ENCODE measurements at places on chromosomes 4 and X.

DNA sequence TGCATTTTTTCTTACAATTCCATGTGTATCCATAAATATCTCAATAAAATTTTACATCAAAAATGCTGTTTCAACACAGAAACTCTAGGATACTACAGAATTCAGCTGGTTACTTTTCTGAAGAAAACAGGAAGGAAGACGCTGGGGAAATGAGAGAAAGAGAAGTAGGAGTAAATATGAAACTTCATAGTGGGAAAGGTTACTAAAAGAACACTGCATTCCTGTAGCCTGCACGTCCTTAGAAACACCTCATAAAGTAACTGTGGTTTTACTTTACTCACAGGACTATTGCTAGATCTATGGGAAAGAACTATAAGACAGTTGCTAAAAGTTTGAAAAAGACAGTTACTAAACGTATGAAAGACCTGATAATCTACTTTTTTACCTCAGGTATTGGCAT, 23.1 kb downstream of the ATP11C start:
- DNase-seq, result no peak

DNA sequence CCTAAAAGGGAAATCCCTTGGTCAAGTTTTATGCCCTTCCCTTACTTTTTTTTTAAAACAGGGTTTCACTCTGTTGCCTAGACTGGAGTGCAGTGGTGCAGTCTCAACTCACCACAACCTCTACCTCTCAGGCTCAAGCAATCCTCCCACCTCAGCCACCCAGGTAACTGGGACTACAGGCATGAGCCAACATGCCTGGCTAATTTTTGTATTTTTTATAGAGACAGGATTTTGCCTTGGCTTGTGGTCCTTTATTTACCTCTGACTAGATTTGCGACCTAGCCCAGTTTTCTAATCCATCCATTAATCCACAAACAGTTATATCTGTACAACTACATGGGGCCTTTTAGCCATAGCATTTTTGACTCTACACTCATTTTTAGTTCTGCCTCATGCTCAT, 23.7 kb downstream of the CDS1 start:
- no peak for DNase-seq

DNA sequence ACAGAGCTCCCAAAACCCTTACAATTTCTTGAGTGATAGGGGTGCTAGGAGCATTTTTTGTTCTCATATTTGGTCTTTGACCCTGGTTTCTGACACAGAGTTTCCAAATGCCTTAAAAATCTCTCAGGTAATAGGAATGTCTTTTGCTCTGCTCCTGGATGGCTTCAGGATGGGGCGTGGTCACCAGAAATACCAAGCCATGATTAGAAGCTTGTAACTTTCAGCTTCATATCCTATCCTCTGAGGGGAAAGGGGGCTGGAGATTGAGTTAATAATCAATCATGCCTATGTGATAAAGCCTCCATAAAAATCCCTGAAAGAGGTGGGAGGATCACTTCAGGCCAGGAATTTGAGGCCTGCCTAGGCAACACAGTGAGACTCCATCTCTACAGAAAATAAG, 34.6 kb upstream of the IL9R start:
- DNase-seq, result no peak

DNA sequence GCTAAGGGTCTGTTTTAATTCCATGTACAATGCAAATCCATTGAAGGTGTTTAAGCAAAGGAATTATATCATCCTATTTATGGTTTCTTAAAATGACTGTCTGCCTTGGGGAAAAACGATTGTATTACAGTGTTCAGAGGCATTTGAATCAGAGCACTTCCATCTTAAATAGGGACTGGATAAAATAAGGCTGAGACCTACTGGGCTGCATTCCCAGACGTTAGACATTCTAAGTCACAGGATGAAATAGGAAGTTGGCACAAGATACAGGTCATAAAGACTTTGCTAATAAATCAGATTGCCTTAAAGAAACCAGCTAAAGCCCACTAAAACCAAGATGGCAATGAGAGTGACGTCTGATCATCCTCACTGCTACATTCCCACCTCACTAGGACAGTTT, 1167.2 kb upstream of the PABPC4L start:
- DNase-seq, result no peak

DNA sequence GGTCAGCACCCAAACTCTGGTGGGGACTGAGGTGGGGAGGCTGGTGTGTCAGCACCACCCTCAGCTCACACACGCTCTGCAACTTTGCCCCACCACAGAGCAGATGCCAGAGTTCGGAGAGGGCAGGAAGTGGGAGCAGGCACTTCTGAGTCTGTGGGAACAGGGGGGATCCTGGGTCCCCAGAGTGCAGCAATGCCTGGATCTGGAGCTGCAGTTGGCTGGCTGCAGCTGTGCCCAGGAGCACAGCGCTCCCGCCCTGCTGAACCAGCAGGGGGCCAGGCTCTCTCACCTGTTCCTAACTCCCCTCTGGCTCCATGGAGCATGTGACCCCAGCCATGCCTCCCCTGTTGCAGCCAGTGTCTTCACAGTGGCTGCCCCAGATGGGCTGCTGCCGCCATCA, 252.4 kb downstream of the SPOCK3 start:
- no peak for DNase-seq

DNA sequence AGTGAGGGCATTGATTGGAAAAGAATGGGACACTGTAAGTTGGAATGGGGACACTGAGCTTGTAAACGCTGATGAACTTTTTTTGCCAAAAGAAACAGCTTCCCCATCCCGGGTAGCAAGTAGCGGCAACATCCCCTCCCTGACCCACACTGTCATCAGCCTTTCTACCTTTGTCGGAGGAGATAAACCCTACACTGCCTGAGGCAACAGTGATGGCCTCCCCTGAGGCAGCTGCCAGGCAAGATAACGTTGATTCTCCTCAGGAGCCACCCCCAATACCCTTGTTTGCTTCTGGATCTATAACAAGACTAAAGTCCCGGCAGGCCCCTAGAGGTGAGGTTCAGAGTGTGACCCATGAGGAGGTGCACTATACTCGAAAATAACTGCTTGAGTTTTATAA, 10.3 kb upstream of the RAB33B start:
- no peak for DNase-seq

DNA sequence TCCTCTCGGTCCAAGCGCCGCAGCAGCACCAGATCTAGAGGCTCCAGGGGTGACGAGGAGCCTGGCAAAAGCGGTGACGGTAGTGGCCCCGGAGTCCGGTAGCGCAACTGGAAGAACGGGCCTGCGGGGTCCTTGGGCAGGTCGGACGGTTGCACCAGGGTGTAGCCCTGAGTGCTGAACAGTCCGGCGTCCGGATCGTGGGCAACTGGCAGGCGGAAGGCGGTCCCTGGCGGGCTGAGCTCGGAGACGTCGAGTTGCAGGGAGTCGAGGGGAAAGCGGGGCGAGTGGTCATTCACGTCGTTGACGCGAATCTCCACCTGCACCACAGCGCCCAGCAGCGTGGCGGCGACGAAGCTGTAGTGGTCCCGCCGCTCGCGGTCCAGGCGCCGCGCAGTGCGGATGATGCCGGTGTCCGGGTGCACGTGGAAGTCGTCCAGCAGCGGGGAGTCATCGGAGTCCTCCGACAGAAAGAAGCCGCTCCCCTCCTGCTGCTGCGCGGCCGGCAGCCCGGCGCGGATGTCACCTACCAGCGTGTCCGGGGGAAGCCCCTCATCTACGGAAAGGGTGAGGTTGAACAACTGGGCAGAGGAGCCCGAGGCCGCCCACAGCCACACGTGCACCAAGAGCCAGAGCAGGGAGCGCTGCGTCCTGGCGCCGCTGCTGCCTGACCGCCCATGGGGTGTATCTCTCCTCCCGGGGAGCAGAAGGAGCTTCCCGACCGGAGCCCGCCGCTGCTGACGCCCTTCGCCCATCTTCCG, 837 bp downstream of the DCHS2 start:
- DNase-seq, result no peak

DNA sequence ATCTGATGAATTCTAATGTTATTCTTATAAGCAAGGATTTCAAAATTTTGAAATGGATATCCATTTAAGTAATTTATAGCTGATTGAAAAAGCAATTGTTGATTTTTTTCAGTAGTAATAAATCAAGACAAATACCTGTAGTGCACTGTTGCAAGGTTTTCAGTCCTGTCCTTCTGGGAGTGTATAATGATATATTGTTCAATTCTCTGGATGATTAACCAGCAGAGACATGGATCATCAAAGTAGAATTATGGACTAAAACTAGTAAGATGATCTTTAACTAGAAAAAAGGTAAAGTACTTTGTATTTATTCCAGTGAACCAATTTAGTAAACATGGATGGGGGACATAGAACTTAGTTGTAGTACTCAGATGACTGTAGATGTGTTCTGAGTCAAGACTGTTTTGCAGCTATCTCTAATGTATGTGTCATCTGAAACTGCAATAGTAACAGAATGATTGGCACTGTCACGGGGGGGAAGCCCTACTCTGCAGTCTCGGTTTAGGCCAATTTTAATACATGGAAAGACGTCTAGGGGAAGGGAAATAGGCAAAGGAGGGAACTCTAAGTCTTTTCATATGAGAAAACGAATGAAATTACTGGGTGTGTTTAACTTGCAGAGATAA, 121.9 kb downstream of the GLRA3 start:
- DNase-seq, result no peak

GRCh38 chr4:187042251-187042650, 318.6 kb upstream of the FAT1 start:
- DNase-seq, result no peak

- no peak for DNase-seq
Measured at GRCh38 chr4:17169699-17170098, 271.3 kb upstream of the LDB2 start.

DNA sequence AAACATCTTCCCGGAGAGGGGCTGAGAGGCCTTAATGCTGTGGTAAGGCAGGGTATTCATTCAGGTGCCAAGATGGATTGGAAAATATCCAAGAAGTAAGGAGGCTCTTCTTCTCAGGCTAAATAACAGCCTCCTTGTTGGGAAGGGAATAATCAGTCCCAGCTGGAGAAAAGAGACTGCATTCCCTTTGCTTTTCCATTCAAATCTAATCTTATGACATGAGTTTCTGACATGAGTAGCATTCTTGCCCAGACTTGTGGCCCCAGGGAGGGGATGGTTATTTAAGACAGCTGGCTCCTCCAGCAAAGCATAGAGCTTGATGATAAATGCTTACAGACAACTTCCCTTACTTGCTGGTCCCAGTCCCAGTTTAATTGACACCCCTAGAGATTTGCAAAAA, 98.3 kb downstream of the DCLK2 start:
- DNase-seq, result peak; percentile 31

DNA sequence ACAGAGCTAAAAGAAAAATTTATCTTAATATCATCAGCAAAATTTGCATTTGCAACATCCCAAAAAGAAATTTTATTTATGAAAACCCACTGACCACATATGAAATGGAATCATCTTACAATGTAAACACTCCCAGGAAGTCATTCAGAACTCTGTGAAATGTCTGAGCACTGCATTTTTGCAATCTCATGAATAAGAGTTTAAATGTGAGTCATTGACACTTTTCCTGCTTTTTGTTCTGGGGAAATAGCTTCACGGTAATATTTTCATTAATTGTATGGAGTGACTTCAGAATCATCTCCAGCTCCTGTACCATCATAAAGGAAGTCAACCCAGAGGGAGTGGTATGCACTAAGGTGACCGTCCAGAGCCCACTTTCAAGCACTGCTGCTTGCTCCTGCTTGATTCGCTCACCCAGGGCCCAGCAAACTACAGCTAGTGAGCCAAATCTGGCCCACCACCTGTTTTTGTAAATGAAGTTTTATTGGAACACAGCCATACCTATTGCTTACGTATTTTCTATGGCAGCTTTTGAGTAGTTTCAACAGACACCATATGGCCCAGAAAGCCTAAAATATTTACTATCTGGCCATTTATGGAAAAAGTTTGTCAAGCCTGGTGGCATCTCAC, 17.2 kb downstream of the EDNRA start:
- DNase-seq, result no peak

DNA sequence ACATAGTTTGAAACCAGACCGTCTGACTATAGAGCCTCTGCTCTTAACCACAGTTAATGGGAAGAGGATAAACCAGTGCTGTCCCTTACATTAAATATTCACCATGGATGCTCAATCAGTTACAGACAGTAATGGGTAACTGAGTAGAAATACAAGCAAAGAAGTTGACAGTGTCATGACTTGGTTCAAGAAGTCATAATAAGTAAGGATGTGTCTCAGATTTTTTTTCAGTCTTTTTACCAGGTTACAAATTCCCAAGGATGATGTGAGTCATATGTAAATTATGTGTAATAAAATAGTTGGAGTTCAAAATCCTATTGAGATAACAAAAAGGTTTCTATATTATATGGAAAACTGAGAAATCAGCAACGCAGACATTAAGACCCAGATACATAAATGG, 31.1 kb downstream of the ZCCHC4 start:
- DNase-seq, result no peak

- no peak for DNase-seq
Measured at GRCh38 chrX:82934980-82935379, 573.1 kb upstream of the POU3F4 start.

DNA sequence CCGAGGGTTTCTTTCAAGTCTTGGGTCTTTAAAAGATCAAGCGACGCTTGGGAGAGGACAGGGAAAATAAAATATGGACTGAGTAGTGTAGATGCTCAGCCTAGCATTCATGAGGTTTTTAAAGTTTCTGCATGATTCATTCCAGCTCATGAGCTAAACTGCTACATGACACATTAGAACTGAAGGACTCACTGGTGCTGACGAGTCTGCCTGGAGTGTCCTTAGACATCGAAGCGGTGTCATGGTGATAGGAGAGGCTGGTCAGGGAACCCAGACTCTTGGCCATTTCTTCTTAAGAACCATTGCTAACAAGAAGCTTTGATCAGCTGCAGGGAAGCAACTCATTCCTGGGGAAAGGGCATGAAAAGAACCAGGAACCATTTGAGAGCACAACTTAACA, 158.6 kb downstream of the TRIML1 start:
- no peak for DNase-seq

DNA sequence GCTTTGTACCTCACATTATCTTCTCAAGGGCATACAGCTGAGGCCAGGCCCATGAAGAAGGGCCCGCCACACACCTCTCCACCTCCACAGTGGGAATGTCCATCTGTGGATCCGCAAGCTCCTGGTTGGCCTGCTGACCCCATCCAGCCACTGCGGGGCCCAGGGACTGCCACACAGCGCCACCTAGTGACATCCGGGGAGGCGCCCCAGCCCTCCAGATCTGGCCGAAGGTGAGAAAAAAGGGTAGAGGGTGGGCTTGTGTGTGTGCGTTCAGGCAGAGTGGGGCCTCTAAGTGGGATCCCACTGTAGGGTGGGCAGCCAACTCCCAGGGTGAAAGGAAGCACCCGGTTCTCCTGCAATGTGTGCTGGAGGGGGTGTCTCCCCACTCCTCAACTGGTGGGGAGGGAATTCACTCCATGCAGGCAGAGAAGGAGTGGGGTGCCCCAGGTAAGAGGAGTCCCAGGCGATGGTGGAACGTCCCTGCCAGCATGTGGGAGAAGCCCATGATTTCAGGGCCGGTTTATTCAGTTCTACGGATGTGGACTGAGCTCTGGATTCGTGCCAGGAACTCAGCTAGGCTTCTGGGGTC, 117.3 kb downstream of the ENPP6 start:
- DNase-seq, result peak; percentile 72

DNA sequence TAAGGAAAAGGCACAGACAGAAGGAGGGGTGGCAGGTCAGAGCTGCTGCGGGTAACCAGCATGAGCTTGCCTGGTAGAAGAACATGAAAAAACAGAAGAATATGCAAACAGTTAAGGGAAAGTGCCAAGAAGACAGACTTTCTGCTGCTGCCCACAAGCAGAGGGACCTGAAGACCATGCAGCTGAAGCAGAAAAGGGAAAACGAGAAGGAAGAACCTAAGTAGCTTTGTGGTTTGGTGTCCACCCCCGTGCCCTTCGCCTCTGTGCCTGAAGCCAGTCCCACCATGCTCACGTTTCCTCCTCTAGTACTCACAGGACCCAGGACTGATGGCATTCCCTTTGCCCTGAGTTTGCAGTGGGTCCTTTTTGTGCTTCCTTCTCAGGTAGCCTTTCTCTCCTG, 62.8 kb downstream of the UBA6 start:
- no peak for DNase-seq
